ENCODE measurements at places on chromosomes 7 and 10.

DNA sequence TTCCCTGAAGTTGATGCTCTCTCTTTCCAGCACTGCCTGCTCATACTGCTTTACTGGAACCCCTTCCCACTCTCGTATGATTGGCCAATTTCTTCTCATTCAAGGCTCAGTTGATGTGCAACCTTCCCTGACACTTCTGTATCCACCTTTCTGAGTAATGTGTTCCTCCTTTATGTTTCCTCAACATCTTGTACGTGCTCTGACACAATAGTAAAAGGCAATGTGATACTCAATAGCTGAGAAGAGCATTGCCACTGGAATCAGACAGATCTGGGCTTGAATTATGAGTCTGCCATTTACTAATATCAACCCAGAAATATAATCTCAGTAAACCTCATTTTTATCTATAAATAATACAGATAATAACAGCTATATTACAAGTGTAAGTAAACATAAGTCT is 34.7 kb downstream of the ARL4A start:
- DNase-seq = no peak

- DNase-seq = no peak
Measured at GRCh38 chr7:106952658-106953231, 87.7 kb downstream of the PIK3CG start.

DNA sequence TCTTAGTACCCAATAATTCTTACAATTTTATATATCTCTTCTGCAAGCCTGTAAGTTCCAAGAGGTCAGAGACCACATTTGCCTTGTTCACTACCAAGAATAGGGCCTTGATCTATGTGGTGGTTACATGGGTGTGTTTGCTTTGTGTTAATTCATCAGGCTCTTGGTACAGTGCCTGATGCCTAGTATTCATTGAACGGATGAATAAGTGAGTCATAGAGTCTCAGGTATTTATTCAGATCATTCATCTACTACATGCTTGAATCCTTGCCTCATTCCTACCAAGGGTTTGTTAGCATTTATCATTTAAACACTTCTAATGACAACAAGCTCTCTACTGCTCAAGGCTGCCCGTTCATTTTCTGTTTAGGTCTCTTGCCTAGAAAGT is 11.3 kb upstream of the SGPL1 start:
- no peak for DNase-seq

DNA sequence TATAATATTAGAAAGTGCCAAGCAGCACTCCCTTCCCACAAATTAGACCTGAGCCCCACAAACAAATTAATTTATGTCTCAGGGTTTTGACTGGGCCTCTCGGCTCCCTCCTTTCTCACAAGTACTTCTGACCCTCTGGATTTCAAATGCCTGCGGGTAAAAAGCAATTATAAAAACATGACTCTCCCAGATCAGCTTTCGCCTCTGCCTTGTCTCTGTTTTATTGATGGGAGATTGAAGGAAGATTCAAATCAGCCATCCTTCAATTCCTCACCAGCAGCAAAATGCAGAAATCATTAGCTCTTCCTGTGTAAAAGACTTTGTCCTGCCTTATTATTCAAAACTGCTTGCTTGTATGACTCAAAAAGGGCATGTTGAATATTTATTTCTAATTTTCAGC is 453.7 kb upstream of the MKI67 start:
- no peak for DNase-seq

DNA sequence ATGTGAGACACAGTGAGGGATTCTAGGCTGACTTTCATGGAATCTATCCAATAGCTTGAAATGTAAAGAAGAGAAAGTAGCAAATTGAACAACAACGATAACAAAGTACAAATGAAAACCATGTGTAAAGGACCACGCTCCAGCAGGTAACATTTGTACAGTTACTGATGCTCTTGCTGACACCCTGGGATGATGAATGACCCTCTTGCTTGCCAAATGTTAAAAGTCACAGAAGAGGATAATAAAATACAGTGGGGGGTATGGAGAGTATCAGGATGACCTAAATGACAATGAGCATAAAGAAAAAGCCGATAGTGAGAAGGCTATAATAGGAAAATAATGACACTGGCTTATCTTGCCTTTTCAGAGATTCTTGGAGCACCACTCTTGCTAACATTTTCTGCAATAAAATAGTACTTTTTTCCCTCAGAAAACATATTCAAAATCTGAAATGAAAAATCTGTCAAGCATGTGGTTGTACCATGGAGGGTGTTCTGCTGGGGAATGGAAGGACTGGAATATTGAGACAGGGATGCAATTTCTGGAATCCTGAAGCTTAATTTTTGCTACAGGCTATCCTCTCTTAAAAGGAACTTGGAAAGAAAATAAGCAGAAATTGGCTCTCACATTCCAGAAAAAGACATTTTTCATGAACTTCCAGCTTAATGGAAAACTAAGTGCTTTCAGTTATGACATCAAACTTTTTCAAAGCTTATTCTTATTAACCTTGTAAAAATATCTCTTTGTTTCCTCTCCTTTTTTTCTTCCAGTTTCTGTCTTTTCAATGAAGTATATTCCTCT is 303.2 kb upstream of the GHITM start:
- no peak for DNase-seq

DNA sequence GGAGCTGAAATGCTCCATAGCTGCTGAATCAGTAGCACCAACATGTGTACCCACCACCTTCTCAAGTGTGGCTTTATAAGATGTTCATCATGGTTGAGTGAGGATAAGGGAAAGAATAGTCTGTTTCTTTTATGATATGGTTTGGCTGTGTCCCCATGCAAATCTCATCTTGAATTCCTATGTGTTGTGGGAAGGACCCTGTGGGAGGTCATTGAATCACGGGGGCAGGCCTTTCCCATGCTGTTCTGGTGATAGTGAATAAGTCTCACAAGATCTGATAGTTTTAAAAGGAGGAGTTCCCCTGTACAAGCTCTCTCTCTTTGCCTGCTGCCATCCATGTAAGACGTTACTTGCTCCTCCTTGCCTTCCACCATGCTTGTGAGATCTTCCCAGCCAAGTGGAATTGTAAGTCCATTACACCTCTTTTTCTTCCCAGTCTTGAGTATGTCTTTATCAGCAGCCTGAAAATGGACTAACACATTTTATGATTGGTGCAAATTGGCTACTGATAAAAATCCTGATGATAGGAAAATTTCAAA is 799.9 kb downstream of the TNS3 start:
- no peak for DNase-seq

GRCh38 chr7:36707898-36708297 is 16.4 kb downstream of the AOAH start:
- DNase-seq = no peak

GRCh38 chr10:16363741-16364140 is 73.1 kb upstream of the PTER start:
- DNase-seq = no peak

GRCh38 chr10:110163192-110163773 is 44.1 kb upstream of the MXI1 start:
- DNase-seq = no peak

- DNase-seq = no peak
Measured at GRCh38 chr7:162632-163297, 29.6 kb upstream of the FAM20C start.

GRCh38 chr7:156993925-156994235 is 16.6 kb downstream of the MNX1 start:
- DNase-seq = no peak

- no peak for DNase-seq
Measured at GRCh38 chr7:113891828-113892227, 27.0 kb downstream of the PPP1R3A start.

DNA sequence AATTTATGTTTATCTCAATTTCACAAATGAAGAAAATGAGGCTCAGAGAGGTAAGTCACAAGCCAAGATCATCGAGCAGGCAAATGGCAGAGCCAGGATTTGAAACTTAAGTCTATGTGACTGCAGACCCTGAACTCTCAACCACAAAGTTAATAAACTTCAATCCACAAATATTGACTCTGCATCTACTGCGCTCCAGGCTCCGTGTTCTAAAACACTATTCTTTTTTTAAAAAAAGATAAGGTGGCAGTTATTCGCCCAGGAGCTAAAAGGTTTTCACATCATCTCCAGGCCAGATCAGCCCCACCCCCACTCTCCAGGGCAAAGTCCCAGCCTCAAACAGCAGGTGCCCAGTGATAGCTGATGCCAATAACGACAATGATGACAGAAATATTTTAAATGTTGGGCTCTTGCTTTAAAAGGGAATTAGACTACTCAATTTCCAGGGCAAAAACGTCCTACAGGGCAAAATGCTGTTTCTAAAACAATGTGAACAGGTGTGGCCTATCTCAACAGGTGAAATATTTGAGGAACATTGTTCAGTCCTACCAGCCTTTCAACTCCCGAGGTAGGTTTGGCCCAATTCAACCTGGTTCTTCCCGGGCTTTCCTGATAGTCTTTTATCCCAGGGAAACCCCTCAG is 85.2 kb downstream of the SORBS1 start:
- DNase-seq = no peak

DNA sequence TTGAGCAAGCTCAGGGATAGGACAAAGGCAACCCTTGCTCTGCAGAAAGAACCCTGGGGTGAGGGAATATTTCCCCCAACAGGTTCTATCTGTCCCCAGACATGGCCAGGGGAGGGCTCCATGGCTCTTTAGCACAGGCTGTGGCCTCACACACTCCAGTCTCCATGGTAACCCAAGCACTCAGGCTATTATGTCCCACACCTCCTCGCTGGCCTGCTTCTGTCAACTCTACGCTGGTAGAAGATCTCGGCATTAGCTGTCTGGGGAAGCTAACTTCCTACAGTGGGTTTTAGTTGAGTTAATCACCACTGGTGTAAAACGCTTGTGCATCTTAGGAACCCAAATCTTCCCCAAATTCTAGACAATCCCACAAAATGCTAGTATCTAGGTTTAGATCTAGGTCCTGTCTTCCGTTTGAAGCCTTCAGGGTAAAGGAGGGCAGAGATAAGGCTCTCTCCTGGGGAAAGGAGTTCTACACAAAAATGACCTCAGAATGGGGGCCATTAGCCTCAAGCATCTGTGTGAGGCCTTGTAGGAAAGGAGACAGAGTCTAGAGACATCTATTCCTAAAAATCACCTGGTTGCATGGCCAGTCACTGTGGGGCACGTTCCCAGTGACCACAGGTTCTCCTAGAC is 36.7 kb upstream of the SLIT1 start:
- DNase-seq = peak; percentile 59

GRCh38 chr10:98919899-98920298 is 315.8 kb downstream of the HPSE2 start:
- no peak for DNase-seq

DNA sequence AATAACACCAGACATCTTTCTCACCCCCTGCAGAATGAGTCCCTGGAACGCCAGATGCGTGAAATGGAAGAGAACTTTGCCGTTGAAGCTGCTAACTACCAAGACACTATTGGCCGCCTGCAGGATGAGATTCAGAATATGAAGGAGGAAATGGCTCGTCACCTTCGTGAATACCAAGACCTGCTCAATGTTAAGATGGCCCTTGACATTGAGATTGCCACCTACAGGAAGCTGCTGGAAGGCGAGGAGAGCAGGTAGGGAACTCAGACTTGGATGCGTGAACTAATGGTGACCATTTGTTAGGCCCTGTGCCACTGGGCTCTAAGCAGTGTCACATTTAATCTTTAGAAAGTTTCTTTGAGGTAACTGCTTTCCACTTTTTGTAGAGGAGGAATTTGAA is 7.1 kb downstream of the VIM start:
- no peak for DNase-seq

- no peak for DNase-seq
Measured at GRCh38 chr10:17795813-17796594, 13.1 kb upstream of the MRC1 start.

GRCh38 chr10:120951288-120951687 is 100.1 kb downstream of the WDR11 start:
- DNase-seq = no peak

DNA sequence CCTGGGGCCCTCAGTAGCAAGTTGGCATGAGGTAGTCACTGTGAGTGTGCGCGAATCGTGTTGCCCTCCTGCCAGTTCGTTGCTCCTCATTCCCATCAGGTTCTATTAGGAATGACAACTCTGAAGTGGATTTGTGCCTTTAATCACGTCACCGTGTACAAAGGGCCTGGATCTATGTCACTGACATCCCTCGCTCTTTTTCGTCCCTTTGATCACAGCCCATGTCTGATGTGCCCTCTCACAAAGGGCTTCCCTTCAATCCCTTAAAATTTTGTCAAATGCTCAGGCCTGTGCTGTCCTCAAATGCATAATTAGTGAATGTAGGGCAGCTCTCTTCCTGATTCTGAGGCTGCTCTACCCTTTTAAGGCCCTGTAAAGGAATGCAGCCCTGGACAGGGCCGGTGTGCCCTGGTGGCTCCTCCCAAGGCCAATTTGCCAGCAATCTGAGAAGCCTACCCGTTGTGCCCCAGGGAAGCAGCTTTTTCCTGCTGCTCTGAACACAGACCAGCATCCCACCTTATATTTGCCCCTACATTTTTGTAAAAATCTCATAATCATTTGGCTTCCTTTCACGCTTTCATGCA is 93.6 kb downstream of the TMEM178B start:
- no peak for DNase-seq

DNA sequence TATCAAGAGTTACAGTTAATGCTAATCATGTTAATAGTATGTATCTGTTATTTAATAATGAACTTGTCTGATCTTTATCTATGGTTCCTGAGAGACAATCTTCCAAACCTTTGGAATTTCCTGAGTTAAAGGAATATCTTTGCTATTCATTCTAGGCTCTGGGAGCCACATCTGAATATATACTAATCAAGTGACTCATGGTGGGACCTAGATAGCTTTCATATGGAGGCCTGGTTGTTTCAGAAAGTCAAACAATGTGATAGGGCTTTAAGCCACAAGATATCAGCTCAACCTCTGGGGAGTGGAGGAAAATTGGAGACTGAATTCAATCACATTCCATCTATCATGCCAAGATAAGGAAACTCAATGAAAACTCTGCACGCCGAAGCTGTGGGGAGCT is 746.4 kb downstream of the TNS3 start:
- no peak for DNase-seq

DNA sequence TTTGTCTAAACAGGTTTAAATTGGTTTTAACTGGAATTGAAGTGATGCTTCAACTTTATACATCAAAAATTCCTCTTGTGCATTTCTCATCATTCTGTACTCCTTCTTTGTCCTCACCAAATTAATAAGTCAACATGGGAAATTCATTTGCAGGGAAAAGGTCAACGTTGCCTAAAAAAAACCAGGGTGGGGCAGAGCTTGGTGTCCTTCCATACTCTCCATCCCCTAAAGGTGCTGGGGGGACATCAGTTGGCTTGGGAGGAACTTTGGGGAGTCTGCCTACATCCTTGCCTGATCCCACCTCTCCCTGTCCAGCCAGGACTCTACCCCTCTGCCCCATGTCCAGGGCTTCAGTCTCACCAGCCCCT is 34.1 kb upstream of the SLC26A3 start:
- no peak for DNase-seq

DNA sequence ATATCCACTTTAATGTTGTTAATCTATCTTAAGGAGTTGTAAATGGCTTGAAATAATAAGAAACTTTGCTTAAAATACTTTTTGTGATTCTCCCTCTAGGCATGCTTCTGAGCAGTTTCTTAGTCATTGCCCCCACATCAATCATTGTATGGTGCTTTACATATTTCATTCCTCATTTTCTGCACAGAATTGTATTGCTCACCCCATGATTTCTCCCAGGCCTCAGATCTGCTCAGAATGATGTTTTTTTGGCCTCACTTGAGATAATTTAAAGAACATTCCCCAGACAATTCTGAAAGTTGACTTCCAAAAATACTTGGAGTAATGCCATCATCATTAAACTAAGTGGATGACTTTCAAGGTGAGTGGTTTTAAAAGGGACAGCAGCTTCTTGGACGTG is 82.1 kb upstream of the PRPS1L1 start:
- DNase-seq = no peak

All from WERI-Rb-1 (cell line).